ENCODE measurements at places on chromosomes 1 and 21. TPM values are rescaled to one million over a fixed set of nuclear protein-coding genes. Genes with fewer than 3 reads are reported as not detected.

FNDC10 gene
- 2.8 TPM for polyA plus RNA-seq

CYP2J2 gene
- 6.7 TPM for polyA plus RNA-seq

AQP10 gene
- polyA plus RNA-seq, result 0.85 TPM

ERO1B gene
- 1.5 TPM for polyA plus RNA-seq

OR2T8 gene
- not detected for polyA plus RNA-seq

MPZ gene
- 0.45 TPM for polyA plus RNA-seq

MCOLN3 gene
- 5.5 TPM for polyA plus RNA-seq

MROH7 gene
- polyA plus RNA-seq, result not detected

OR10Z1 gene
- not detected for polyA plus RNA-seq

GLIS1 gene
- polyA plus RNA-seq, result not detected

SLC9C2 gene
- not detected for polyA plus RNA-seq

RHD gene
- not detected for polyA plus RNA-seq

DMAP1 gene
- 27.2 TPM for polyA plus RNA-seq

PRAMEF12 gene
- polyA plus RNA-seq, result not detected

CD1B gene
- not detected for polyA plus RNA-seq

RPL22 gene
- 421 TPM for polyA plus RNA-seq

IVL gene
- 231 TPM for polyA plus RNA-seq

KRTAP25-1 gene
- not detected for polyA plus RNA-seq

PTP4A2 gene
- polyA plus RNA-seq, result 368 TPM

PTGFR gene
- polyA plus RNA-seq, result not detected

DOP1B gene
- 2.9 TPM for polyA plus RNA-seq

ZNF593OS gene
- 0.15 TPM for polyA plus RNA-seq

COL6A2 gene
- polyA plus RNA-seq, result 0.03 TPM

GNG12 gene
- polyA plus RNA-seq, result 148 TPM

LRRC3 gene
- polyA plus RNA-seq, result 1.9 TPM

LCE2A gene
- 0.12 TPM for polyA plus RNA-seq

IL19 gene
- polyA plus RNA-seq, result not detected

HES5 gene
- 0.37 TPM for polyA plus RNA-seq

WDR64 gene
- polyA plus RNA-seq, result not detected

CR2 gene
- polyA plus RNA-seq, result not detected

AADACL3 gene
- polyA plus RNA-seq, result not detected

MATN1 gene
- not detected for polyA plus RNA-seq

CYP4A11 gene
- not detected for polyA plus RNA-seq

CFAP141 gene
- polyA plus RNA-seq, result not detected

FNDC5 gene
- not detected for polyA plus RNA-seq

SYT11 gene
- polyA plus RNA-seq, result 0.13 TPM

AUNIP gene
- 9.3 TPM for polyA plus RNA-seq

PPP1R8 gene
- polyA plus RNA-seq, result 47.3 TPM

SYT2 gene
- polyA plus RNA-seq, result 0.01 TPM

PRR9 gene
- 2.6 TPM for polyA plus RNA-seq

TESK2 gene
- polyA plus RNA-seq, result 2.2 TPM

LRRC40 gene
- polyA plus RNA-seq, result 15.9 TPM

SZRD1 gene
- 106 TPM for polyA plus RNA-seq

KIF2C gene
- polyA plus RNA-seq, result 17.6 TPM

CDCA8 gene
- 15.1 TPM for polyA plus RNA-seq

ADAM30 gene
- not detected for polyA plus RNA-seq

PODN gene
- polyA plus RNA-seq, result not detected

ACOT11 gene
- 3.9 TPM for polyA plus RNA-seq

KRTAP19-3 gene
- not detected for polyA plus RNA-seq
